ENCODE measurements at places on chromosomes 2 and 18.

DNA sequence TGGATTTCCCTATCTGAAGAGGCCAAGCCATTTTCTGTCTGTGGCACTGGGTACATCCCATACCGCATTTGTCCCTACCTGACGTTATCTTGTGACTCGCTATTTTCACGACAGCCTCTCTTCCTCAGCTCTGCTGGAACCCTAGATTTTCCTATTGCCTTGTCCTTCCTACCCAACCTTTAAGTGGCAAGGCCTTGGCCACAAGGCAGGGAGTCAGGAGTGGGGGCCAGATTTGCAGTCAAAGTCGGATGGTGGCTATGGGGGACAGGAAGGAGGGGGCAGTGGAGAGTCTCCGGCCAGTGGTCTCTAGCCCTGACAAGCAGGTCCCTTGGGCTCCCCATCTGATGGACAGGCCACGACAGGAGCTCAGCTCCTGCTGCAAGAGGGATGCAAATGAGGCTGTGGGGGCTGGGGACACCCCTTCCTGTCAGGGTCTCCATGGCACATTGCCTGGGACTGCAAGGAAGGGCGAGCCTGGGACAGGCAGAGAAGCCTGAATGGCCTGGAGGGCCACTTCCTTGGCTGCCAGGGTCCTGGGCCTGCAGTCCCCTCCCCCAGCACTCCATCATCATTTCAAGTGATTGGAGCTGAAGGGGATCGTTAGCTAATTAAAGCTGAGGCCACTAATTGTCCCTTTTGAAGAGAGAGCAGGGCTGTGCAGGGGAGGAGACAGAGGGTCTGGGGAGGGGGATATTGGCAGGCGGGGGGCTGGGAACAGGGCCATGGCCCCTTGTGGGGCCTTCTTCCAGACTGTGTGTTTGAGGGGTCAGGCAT lies 6.3 kb upstream of the ECEL1 start:
- no peak for DNase-seq

GRCh38 chr2:158191076-158191895 lies 89.6 kb downstream of the UPP2 start:
- peak; percentile 38 for DNase-seq

DNA sequence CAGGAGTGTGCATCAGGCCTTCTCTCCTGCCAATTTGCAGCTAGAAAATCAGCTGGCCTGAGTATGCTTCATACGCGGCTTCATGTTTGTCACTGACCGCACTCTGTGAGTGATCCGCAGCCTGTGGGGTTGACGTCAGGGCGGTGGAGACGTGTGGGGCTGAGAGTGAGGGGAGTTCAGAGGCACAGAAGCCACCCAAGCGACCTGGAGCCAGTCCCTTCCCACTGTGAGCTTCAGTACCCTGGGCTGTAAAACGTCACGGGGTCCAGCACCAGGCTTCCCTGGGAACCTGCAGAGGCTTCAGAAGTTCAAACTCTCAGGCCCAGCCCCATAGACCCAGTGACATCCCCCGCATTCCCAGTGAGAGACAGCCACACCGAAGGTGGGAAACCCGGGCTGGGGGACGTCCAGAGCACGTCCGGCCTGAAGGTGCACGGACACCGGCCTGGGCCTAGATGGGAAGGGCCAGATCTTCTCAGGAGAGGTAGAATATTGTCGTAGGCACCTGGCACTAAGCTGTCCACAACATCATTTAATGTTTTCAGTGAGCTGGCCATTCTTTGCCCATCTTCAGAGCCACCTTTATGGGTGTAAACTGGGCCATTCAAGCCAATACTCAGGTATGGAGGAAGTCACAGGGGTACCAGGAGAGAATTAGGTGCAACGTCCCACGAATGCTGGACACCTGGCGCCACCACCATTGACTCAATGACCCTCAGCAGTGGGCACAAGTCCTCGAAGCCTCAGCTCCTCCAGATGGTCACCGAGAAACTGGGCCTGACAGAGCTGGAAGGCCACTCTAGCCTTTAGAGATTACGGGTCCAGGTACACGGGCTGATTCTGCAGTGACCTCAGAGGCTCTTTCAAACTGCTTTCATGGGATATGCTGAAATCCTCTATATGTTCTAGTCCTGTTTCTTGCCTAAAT lies 235.6 kb upstream of the MYT1L start:
- no peak for DNase-seq

DNA sequence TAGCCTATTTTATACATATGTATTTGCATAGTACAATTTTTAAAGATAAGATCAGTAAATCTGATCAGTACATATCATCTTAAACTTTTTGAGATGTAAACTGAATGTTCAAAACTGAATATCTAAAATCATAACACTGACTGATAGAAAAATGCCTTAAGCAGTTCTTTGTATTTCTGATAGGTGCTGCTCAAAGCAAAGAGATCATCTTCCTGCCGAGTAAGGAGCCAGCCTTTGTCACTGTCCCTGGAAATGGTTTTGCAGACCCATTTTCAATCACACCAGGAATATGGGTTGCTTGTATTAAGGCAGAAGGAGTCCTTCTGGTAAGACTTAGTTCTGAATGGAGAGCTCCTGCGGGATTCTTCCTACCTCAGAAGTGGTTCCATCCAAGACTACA lies 135.0 kb downstream of the LAMA3 start:
- DNase-seq = peak; percentile 14

DNA sequence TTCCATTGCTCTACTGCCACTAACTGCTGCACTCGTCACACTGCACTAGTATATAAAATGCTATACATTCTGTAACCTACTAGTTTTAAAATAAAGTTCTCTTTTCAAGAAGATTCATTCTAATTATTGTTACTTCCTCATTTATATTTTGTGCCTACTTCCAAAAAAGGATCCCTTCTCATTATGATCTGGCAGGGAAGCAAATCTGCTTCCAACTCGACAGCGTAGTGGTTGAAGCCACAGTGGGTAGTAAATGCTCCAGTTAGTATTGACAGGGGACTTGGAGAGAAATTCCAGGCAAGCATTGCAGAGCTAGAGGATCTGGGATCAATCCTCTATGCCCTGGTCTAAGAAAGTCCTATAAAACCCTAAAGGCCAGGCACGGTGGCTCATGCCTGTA lies 53.3 kb upstream of the AP1S3 start:
- DNase-seq = no peak

DNA sequence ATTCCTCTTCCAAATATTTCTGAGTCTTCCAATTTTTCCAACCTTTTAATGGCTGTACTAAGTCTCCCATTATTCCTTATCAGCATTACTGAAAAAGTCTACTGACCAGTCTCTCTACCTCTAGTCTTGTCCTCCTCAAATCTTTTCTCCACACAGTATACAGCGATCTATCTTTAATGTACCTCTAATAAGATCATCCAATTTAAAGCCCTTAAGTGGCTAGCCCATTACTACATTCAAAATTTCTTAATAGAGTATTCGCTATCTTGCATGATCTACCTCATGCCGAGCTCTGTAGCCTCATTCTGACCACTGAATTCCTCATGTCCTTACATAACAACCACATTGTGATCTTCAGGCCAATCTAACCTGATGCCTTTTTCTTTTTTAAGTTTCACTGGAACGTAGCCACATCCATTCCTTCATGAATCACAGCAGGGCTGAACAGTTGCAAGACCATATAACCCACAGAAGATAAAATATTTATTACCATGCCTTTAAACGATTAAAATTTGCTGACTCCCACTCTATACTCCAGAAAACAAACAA lies 57.9 kb downstream of the SLC66A3 start:
- no peak for DNase-seq

DNA sequence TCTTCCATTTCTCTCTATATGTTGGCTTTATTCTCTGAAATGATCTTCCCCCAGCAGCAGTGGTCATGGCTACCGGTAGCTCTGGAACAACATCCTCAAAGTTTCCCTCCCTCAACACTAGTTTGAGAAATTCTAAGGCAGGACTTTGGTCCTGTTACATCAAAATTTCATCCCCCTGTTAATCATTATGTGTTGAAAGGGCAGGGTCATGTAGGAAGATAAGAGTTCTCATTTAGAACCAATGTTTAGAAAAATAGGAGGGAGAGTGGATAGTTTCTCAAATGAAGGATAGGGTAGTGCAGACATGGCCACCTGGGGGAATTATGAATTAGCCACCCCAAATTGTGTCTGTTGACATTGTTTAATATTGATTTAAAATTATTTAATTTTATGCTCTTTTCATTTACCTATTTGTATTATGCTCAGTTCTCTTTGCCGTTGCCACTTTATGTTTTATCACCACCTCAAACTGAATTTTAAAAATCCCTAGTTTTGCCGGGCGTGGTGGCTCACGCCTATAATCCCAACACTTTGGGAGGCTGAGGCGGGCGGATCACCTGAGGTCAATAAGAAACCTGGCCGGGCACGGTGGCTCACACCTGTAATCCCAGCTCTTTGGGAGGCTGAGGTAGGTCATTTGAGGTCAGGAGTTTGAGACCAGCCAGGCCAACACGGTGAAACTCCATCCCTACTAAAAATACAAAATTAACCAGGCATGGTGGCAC lies 22.3 kb downstream of the EML4 start:
- DNase-seq = no peak

DNA sequence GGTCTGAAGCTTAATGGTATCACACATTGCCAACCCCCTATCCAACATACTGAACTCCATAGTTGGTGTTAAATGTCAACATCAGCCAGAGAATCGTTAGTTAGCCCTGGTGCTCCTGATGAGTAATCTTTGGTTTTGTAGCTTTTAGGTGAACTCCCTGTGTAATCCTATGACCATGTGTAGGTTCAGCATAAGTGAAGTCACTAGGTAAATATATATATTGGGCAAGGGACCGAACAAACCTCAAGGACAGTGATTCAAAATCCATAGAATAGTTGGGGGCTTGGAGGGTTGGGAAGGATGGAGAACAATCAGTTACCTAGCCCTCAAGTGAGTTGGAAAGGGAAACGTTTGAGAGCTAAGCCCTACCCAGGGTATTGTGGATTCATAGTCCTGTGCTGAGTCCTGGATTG lies 16.0 kb upstream of the AP1S3 start:
- no peak for DNase-seq

Measured in CD4-positive, alpha-beta T cell treated with Interleukin-21 for 1 hour (primary cell).